ENCODE measurements at places on chromosomes 16 and 17.

DNA sequence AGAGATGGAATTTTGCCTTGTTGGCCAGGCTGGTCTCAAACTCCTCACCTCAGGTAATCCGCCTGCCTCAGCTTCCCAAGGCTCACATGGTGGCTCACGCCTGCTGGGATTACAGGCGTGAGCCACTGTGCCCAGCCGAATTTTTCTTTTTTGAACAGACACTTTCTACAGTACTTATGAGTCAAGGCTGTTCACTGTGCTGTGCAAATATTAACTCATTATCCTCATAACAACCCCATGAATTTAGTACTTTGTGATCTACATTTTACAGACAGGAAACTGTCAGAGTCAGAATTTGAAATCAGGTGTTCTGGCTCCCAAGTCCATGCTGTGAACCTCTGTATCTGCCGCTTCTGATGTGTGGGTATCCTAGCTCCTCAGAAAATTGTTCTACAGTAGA lies 25.7 kb upstream of the RASL10B start:
- no peak for DNase-seq

- DNase-seq, result no peak
Measured at GRCh38 chr16:77404775-77405174, 30.1 kb downstream of the ADAMTS18 start.

GRCh38 chr17:45640141-45640850 lies 143.8 kb upstream of the CRHR1 start:
- DNase-seq, result peak; percentile 83

GRCh38 chr17:67696347-67696746 lies 21.4 kb upstream of the NOL11 start:
- DNase-seq, result no peak

DNA sequence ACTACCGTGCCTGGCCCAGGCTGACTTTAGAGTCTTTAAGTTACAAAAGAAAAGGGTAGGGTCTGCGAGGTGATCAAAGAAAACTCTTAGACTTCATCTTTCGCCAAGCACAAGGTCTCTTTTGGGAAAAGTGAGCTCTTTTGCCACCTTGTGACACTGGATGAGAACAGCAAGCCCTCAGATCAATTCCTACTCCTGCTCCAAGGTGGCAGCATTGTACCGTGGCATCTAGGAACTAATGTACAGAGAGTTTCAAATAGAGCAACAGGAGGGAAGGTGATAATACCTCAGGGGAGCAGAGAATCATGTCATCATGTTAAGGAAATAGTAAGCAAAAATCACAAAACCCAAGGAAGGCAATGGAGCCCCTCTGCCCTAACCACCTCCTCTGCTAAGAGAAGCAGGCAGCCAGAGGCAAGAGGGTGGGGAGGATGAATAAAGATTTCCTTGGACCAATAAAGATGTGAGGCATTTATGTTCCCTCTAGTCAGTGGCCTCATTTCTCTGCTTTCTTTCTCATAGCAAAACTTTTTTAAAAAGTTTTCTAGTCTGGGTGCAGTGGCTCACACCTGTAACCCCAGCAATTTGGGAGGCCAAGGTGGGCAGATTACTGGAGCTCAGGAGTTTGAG lies 2.1 kb upstream of the C17orf78 start:
- DNase-seq, result peak; percentile 90

DNA sequence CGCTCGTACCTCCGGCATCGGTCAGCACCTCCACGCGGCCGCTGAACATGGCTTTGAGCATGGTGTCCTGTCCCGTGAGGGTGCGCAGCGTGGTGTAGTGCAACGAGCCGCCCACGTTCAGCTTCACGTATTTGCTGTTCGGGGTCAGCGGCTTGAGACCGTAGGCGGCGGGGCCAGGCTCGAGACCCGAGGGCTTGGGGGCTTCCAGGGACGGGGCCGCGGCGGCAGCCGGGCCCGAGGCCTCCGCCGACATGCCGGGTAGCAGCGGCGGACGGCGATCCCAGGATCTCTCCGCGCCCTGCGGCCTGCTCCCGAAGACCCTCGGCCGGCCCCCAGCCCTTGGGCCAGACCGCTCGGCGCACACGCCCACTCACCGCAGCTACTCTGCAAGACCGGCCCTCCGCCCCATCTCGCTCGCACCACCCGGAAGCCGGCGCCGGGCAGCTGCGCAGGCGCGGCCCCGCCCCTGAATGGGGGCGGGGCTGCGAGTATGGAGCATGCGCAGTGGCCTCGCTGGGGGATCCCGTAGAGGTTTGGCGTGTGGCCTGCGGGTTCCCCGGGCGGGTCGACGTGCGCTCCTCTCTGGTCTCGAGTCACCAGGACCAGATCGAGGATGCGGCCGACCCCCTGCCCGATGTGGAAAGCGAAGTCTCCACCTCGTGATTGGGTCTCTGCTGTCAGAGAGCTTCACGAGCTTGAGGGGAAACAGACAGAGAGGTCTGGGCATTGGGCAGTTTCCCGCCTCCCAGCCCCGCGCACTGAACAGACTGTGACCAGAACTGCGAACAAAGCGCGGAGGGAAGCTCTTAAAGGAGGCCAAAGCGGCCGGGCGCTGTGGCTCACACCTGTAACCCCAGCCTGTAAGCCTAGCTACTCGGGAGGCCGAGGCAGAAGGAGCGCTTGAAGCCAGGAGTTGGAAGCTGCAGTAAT lies at the start of gene KCTD13:
Gene KCTD13 (minus strand): TSS at position 446 of the 930 bp plus-strand sequence. CDS start 193 bp downstream, at position 253.
- DNase-seq, result peak; percentile 91

- peak; percentile 77 for DNase-seq
Measured at GRCh38 chr17:48478224-48479013, 48.4 kb upstream of the SKAP1 start.

DNA sequence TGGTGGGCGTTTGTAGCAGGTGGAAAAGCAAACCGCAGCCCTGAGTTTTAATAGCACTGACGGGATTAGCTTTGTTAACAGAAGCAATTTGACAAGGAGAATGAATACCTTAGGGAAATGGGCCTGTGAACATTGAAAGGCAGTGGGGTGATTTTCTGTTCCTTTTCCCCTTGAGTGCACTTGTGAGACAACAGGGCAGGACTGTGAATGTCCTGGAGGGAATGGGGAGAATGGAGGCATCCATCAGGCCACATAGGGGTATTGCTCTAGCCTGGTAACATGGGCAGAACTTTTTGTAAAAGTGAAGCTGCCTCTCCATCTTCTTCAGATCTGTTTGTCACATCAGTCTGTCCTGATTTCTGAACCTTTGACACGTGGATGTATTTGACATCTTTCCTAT lies 26.2 kb downstream of the USP43 start:
- no peak for DNase-seq

DNA sequence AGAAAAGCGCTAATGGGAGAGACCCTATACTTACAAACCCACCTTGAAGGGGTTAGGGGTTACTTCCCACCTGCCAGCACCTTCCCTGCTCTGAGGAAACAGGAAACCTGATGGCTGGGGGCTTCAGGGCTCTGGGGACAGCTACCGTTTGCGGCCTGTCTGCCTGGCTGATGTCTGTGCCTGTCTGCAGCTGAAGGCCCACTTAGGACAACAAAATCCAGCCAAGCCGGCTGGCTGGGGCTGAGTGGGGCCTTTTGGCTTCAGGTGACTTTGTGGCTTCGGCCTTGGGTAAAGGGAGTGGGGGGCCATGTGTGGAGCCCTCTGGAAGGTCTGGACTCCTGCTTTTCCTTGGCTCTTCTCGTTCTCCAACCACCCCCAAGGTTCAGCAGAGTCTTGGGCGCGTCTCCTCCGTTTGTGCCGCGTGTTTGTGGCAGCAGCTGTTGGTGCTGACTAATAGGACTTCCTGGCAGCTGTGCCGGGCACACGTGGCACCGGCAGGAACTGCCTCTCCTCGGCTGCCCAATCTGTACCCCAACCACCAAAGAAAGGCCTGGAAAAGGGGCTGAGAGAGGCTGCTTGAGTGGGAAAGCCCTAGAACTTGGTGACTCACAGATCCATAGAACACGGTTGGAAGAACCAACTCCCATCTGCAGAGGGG lies 186.7 kb downstream of the MSI2 start:
- DNase-seq, result peak; percentile 38

GRCh38 chr16:84648595-84649510 lies 542 bp downstream of the KLHL36 start:
- DNase-seq, result peak; percentile 54

DNA sequence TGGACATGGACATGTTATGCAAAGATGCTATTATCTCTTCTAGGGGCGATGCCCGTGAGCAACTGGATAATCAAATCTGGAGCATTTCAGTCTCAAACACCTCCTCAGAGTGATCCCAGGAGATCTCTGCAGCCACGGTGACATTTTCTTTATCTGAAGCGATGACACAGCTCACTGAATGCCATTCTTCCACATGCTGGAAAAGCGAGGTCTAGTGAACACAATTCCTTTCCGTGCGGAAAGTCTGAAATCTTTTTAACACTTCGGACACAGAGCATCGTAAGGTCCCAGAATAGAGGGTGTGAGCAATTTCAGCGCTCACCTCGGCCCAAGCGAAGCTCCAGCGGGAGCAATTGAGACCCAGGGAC lies 531 bp upstream of the HASPIN start:
- DNase-seq, result no peak

DNA sequence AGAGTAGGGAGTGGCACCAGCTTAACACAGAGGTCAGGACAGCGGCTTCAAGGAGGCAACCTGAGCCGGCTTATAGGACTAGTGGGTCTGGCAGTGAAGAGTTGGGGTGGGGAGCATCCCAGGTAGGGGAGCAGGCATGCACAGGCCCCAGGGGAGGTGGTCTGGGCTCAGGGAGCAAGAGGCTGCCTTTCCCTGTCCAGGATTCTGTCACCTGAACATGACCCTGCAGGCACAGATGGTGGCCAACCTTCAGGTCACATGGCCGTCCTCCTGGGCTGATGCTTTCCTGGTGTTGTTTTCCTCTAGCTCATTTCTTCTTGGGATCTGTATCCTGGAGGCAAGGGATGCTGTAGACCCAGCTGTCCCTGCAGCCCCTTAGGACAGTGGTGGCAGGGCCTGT lies 3.5 kb upstream of the MYO15A start:
- no peak for DNase-seq

DNA sequence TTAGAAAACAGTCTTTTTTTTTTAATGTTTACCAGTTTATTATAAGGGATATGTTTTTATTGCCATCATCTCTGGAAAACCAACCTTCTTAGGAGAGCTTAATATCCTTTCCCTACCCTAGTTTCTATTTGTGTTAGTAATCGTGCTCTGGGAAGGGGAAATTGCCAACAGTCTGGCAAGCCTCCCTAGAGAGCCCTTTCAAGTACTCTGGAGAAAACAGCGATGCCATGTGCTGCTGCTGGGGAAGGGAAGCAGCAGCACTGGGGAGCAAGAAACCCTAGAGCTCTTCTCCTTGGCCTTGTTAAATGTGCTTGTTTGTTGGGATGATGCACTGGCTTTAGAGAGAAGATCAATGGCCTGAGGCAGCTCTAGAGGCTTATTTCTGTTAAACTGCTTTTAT lies 10.3 kb downstream of the RETREG3 start:
- DNase-seq, result no peak

DNA sequence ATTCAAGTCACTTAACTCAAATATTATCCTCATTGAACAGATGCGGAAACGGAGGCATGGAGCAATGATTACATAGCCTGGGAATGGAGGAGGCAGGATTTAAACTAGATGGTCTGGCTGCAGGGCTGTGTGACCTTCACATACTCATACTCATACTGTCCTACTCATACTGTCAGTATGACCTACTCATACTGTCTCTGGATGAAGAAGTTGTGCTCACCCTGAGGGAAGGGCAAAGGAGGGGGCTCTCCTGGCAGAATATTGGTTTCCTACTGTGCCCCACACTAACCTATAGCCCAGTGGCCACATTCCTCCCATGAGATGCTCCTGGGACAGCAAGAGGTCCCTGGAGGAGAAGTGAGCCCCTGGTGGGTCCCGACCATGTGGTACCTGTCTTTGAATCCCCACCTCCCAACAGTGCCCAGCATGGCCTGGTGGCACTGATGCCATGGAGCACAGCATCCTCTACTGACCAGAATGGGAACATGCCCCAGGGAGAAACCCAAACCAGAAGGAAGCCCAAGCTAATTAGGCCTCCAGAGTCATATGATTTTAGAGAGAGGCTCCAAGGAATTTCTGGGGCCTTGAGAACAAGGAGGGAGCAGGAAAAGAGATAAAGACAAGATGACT lies 197.3 kb upstream of the SDK2 start:
- DNase-seq, result no peak

DNA sequence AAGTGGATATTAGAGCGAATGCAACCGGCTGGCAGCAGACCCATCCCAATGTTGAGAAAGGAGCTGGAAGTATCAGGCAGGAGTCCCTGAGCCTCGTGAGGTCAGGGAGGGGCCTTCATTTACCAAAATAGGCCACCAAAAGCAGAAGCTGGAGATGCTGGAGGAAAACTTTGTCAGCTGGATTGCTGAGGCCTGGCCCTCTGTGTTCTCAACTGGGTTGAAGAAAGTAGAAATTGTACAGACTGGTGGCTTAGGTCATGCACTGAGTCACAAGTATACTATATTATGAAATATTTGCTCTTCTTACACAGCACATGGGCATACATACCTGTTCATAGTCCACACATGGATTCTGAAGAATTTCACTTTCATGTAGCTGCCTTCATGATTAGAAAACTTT lies 23.2 kb upstream of the TEKT3 start:
- DNase-seq, result no peak

DNA sequence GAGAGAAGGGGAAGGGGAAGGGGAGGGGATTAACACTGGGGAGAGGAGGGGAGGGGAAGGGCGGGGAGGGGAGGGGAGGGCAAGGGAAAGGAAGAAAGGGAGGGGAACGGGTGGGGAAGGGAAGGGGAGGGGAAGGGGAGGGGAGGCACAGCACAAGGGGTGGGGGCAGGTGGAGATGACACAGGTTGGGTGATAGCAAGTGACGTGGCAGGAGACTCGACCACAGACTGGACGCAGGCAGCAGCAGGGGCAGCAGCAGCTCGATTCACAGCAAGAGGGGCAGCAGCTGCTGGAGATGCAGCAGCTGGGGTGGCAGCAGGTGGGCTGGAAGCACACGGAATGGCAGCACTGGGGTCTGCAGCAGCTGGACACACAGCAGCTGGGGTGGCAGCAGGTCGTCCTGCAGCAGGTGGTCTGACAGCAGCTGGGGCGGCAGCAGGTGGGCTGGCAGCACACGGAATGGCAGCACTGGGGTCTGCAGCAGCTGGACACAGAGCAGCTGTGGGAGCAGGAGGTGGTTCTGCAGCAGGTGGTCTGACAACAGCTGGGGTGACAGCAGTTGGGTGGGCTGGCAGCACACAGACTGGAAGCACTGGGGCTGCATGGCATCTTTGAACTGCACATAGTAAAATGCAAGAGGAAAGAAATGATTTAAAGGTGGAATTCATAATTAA lies at the start of gene KRTAP4-16:
Gene KRTAP4-16 (minus strand): TSS at position 624 of the 674 bp plus-strand sequence. CDS start 0 bp downstream, at position 624.
- DNase-seq, result no peak

DNA sequence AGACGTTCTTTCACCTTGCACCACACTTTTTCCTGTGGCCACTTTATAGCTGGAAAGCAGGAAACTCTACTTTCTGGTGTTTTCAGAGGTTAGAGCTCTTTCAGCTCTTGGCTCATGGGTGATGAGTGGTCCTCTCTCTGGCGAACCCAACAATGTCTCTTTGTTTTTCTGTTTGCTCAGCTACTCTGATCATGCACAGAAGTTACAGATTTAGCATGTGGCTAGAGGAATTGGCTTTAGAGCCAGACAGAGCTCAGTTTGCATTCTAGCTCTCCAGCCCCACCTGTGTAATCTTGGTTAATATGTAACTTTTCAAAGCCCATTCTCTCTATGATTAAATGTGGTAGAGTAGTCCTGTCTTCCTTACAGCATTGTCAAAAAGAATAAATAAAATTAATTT lies 225.2 kb downstream of the HAPSTR1 start:
- no peak for DNase-seq

Data from GM12865 (cell line).